Activated naive CD4-positive, alpha-beta T cell treated with anti-CD3 and anti-CD28 coated beads, Interleukin-2, amount 50 U/mL, for 72 hours (primary cell): ENCODE measurements at places on chromosomes 1 and 21. TPM values are rescaled to one million over a fixed set of nuclear protein-coding genes. Genes with fewer than 3 reads are reported as not detected.

The TTC13 gene
- total RNA-seq = 12.6 TPM

The RAB42 gene
- total RNA-seq = 0.21 TPM

The NBPF11 gene
- 12.6 TPM for total RNA-seq

The KRTAP10-1 gene
- not detected for total RNA-seq

The LCE1A gene
- total RNA-seq = not detected

The KRTAP7-1 gene
- not detected for total RNA-seq

The CNIH4 gene
- total RNA-seq = 31.5 TPM

The C1orf53 gene
- not detected for total RNA-seq

The CFHR1 gene
- not detected for total RNA-seq

The S100A16 gene
- not detected for total RNA-seq

The LRP8 gene
- 43.7 TPM for total RNA-seq

The KLHL12 gene
- 36.3 TPM for total RNA-seq

The SHE gene
- total RNA-seq = not detected

The TNFAIP8L2 gene
- 6.9 TPM for total RNA-seq

The C1orf141 gene
- total RNA-seq = 0.41 TPM

The NOS1AP gene
- 0.18 TPM for total RNA-seq

The TSTD1 gene
- total RNA-seq = 66.8 TPM

The CAMK1G gene
- total RNA-seq = not detected

The GSTM4 gene
- 23.8 TPM for total RNA-seq

The GIPC2 gene
- total RNA-seq = 0.39 TPM

The TGFB2 gene
- total RNA-seq = not detected

The UBR4 gene
- 199 TPM for total RNA-seq

The MTHFR gene
- 14.8 TPM for total RNA-seq

The CENPL gene
- total RNA-seq = 29.5 TPM

The PLA2G2A gene
- not detected for total RNA-seq

The SPRR1A gene
- not detected for total RNA-seq

The OR2T35 gene
- total RNA-seq = not detected

The CD164L2 gene
- total RNA-seq = not detected

The TTC22 gene
- 1.4 TPM for total RNA-seq

The ANGPTL1 gene
- total RNA-seq = not detected

The LCE1F gene
- not detected for total RNA-seq

The GRHL3 gene
- not detected for total RNA-seq

The OR2T33 gene
- not detected for total RNA-seq

The FAM72B gene
- 36.7 TPM for total RNA-seq

The TRIM46 gene
- total RNA-seq = 15.2 TPM

The ZSWIM5 gene
- 0.05 TPM for total RNA-seq

The ADAMTS5 gene
- total RNA-seq = not detected

The BPNT1 gene
- 27.7 TPM for total RNA-seq

The FCER1G gene
- 0.49 TPM for total RNA-seq

The PSMB2 gene
- total RNA-seq = 87.0 TPM

The SETD4 gene
- 16.7 TPM for total RNA-seq

The MFAP2 gene
- total RNA-seq = 0.37 TPM

The CFAP141 gene
- not detected for total RNA-seq

The KCNE2 gene
- total RNA-seq = 0.31 TPM

The LINGO4 gene
- 0.72 TPM for total RNA-seq

The ARID1A gene
- total RNA-seq = 116 TPM

The MTF1 gene
- total RNA-seq = 21.0 TPM

The PCP4 gene
- total RNA-seq = not detected

The ARHGAP30 gene
- 180 TPM for total RNA-seq

The OVAAL gene
- total RNA-seq = not detected

The PLA2G2F gene
- not detected for total RNA-seq

The RAB3B gene
- total RNA-seq = 0.08 TPM

The PROK1 gene
- not detected for total RNA-seq

The CFAP74 gene
- not detected for total RNA-seq

The HCRTR1 gene
- not detected for total RNA-seq
